ENCODE measurements at places on chromosomes 12 and 14. TPM values are rescaled to one million over a fixed set of nuclear protein-coding genes. Genes with fewer than 3 reads are reported as not detected.

EAPP gene
- total RNA-seq, result 50.6 TPM

CARMIL3 gene
- total RNA-seq, result 6.4 TPM

ADAMTS20 gene
- total RNA-seq, result not detected

TCL1B gene
- not detected for total RNA-seq

ITGB7 gene
- 8.4 TPM for total RNA-seq

ZNF385A gene
- total RNA-seq, result 106 TPM

FIGNL2 gene
- 0.40 TPM for total RNA-seq

HIP1R gene
- 181 TPM for total RNA-seq

SLCO1B3 gene
- not detected for total RNA-seq

APOF gene
- total RNA-seq, result not detected

B4GALNT1 gene
- total RNA-seq, result 0.38 TPM

GRCh38 chr12:39329876-39330275 is 113.0 kb downstream of the KIF21A start:
- no peaks in the 10 kb centered on the region for H3K27me3 ChIP-seq
- H3K4me1 ChIP-seq, result no peaks in the 10 kb centered on the region
- DNase-seq, result no peak
- no peak overlapping the region for H3K4me3 ChIP-seq
- no peak overlapping the region for H3K27ac ChIP-seq
- H3K36me3 ChIP-seq, result peaks cover 12% of the 10 kb centered on the region

DNA sequence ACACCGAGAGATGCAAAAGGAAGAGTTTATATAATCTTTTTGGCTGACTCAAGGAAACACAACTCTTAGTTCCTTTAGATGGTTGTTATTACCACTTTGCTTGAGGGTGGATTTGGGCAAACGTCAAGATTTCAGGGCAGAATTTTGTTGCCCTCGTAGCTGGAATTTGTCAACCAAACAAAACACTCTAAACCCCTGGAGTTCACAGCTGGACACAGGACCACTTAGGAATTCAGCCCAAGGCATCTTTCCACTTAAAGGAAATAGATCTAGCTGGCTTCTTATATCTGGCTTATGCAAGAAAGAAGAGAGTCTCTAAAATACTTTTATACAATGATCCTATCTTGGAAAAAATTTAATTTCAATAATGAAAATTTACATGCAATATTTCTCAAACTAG is 237.8 kb upstream of the LRIG3 start:
- no peaks in the 10 kb centered on the region for H3K4me1 ChIP-seq
- H3K27ac ChIP-seq, result no peak overlapping the region
- H3K4me3 ChIP-seq, result no peak overlapping the region
- no peaks in the 10 kb centered on the region for H3K36me3 ChIP-seq
- DNase-seq, result no peak
- no peaks in the 10 kb centered on the region for H3K27me3 ChIP-seq

DNA sequence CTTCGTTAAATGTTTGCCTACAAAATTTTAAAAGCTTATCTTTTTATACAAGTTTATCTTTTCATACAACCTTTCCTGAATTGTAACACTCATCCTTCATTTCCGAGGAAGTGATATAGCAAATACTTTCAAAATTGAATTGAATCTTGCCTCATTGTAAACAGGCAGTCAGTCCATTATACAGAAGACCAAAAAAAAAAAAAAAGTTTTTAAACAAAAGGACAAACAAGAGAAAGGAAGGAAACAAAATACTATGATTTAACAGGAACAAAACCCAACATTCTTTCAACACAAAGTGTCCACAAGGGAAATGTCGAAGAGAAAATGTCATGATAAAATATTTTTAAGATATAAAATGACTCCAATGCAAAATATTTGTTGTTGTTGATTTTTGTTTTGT is 8.5 kb downstream of the ATF7 start:
- H3K27ac ChIP-seq, result peak overlapping the region; percentile 36
- H3K36me3 ChIP-seq, result no peaks in the 10 kb centered on the region
- no peak for DNase-seq
- H3K4me1 ChIP-seq, result peaks cover 25% of the 10 kb centered on the region
- peak overlapping the region; percentile 25 for H3K4me3 ChIP-seq
- H3K27me3 ChIP-seq, result no peaks in the 10 kb centered on the region

- no peak overlapping the region for H3K4me3 ChIP-seq
- H3K4me1 ChIP-seq, result no peaks in the 10 kb centered on the region
- no peaks in the 10 kb centered on the region for H3K27me3 ChIP-seq
- H3K27ac ChIP-seq, result no peak overlapping the region
- H3K36me3 ChIP-seq, result no peaks in the 10 kb centered on the region
Observed at GRCh38 chr14:33499687-33500086, 451.2 kb downstream of the EGLN3 start.

GRCh38 chr12:85309125-85309566 is 29.1 kb downstream of the ALX1 start:
- H3K4me1 ChIP-seq, result no peaks in the 10 kb centered on the region
- H3K27me3 ChIP-seq, result peaks cover 18% of the 10 kb centered on the region
- H3K27ac ChIP-seq, result no peak overlapping the region
- H3K4me3 ChIP-seq, result no peak overlapping the region
- no peak for DNase-seq

- no peak for DNase-seq
- no peak overlapping the region for H3K4me3 ChIP-seq
- no peaks in the 10 kb centered on the region for H3K27me3 ChIP-seq
- no peaks in the 10 kb centered on the region for H3K36me3 ChIP-seq
- H3K4me1 ChIP-seq, result peaks cover 47% of the 10 kb centered on the region
Observed at GRCh38 chr12:46217541-46218321, 51.1 kb downstream of the SLC38A1 start.

DNA sequence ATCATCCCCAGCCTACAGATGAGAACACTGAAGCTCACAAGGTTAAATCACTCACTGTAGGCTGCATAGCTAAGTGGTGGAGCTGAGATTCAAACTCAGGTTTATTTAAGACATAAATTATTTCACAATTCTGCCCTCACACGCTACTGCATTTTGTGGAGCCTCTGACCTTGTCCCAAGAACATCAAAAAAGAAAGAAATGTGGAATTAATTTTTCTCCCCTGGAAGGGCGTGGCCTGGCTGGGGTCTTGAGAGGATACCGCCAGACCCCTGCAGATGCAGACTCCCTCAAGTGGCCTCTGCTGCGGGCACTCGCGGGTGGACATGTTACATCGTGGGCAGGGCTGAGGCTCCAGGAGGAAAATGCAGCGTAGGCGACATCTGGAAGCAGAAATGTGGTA is 40.6 kb downstream of the LTBP2 start:
- peaks cover 82% of the 10 kb centered on the region for H3K4me1 ChIP-seq
- no peak for DNase-seq
- peak overlapping the region; percentile 26 for H3K4me3 ChIP-seq
- peak overlapping the region; percentile 92 for H3K27ac ChIP-seq
- no peaks in the 10 kb centered on the region for H3K27me3 ChIP-seq

- no peak overlapping the region for H3K4me3 ChIP-seq
- DNase-seq, result no peak
- H3K27ac ChIP-seq, result no peak overlapping the region
- peaks cover 39% of the 10 kb centered on the region for H3K4me1 ChIP-seq
- no peaks in the 10 kb centered on the region for H3K36me3 ChIP-seq
Observed at GRCh38 chr14:54671537-54671936, 104.6 kb downstream of the SAMD4A start.

- H3K36me3 ChIP-seq, result no peaks in the 10 kb centered on the region
- H3K27ac ChIP-seq, result no peak overlapping the region
- no peaks in the 10 kb centered on the region for H3K4me1 ChIP-seq
- no peak for DNase-seq
- no peak overlapping the region for H3K4me3 ChIP-seq
- no peaks in the 10 kb centered on the region for H3K27me3 ChIP-seq
Observed at GRCh38 chr12:66035288-66035966, 95.1 kb downstream of the LLPH start.

DNA sequence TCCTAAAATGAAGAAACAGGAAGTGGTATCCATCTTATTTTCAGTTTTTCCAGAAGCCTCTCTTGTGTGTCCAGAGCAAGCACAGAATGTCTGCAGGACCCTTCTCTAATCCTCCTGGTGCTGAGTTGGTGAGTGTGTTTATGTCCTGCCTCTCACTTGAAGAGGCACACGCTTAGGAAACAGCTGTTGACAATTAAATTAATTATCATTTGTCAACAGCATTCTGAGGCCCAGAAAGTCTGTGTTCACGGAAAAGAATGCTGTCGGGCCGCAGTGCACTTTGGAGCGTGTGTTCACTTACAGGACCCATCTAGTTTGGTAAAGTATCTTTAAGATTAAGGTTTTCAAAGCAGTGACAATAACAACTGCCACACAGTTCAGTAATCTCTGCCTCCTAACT is 70.5 kb downstream of the LMNTD1 start:
- DNase-seq, result no peak
- no peaks in the 10 kb centered on the region for H3K36me3 ChIP-seq
- no peaks in the 10 kb centered on the region for H3K27me3 ChIP-seq
- H3K4me3 ChIP-seq, result no peak overlapping the region

DNA sequence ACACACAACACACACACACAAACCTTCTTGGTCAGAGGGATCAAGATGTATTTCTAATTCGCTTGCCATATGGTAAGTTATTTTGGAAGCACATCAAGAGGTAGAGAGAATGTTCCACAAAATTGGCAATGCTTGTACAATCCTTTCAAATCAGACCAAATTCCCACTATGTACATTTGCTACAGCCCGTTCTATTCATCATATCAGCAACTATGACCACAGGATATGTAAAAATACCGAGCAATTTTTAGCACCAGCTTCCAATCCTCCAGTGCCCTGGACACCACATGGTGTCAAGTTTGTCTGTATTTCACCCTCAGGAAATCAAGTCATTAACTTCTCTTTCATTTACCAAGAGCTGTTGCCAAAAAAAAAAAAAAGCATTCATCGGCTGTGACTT is 21.2 kb downstream of the TBX5 start:
- H3K27me3 ChIP-seq, result peaks cover 17% of the 10 kb centered on the region
- no peak overlapping the region for H3K27ac ChIP-seq
- DNase-seq, result no peak
- H3K36me3 ChIP-seq, result no peaks in the 10 kb centered on the region
- H3K4me1 ChIP-seq, result no peaks in the 10 kb centered on the region

- no peaks in the 10 kb centered on the region for H3K27me3 ChIP-seq
- H3K4me1 ChIP-seq, result no peaks in the 10 kb centered on the region
- no peak overlapping the region for H3K4me3 ChIP-seq
- no peaks in the 10 kb centered on the region for H3K36me3 ChIP-seq
- no peak overlapping the region for H3K27ac ChIP-seq
Observed at GRCh38 chr12:127749416-127749815, 517.6 kb upstream of the TMEM132C start.

DNA sequence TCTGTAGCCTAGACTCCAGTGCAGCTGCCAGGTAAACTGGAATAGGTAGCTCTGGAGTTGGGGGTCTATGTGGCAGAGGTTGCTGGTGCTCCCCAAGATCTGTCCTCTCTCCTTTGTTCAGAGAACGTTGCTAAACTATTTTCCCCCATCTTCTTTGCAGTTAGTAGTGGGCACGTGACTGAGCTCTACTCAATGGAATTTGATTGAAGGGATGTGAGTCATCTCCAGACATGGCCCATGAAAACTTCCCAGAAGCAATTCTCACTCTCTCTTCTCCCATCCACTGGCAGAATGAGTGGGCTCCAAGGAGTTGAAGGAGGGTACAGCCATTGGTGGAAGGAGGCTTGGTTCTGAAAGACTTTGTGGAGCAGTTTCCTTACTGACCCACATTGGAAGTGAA is 44.0 kb downstream of the PAH start:
- H3K27ac ChIP-seq, result peak overlapping the region; percentile 5
- no peak overlapping the region for H3K4me3 ChIP-seq
- DNase-seq, result no peak
- no peaks in the 10 kb centered on the region for H3K36me3 ChIP-seq

GRCh38 chr12:111997300-111997699 is 15.7 kb downstream of the TMEM116 start:
- H3K27me3 ChIP-seq, result no peaks in the 10 kb centered on the region
- H3K27ac ChIP-seq, result no peak overlapping the region
- DNase-seq, result no peak
- peaks cover 2% of the 10 kb centered on the region for H3K36me3 ChIP-seq

DNA sequence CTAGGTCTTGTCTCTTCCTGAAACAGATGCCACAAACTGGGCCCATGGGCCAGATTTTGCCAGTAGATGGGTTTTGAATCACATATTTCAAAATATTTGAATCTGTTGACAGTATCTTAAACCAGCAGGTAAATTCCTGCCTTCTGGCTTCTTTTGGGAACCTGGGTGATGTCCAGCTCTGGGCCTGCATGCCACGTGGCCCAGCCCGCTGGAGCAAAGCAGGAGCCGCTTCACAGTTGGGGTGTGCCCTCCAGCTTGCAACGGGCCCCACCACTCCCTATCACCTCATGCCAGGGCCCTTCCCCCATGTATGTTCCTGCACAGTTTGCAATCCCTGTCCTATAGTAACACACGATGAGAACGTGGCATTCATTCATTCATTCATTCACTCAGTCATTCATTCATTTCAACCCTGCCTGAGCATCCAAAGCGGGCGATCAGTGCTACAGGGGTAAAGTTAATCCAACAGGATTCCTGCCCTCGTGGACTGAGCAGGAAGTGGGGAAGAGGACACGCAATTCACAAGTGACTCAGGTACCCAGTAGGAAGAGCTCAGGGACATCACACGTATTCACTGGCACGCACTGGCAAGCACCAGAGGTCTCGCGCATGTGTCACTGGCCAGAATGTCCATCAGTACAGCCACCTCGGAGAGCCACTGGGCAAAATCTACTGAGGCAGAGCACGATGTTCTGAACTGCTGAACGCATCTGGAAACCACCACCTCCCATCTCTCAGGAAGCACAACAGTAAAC is 27.8 kb downstream of the SCARB1 start:
- no peak overlapping the region for H3K27ac ChIP-seq
- H3K27me3 ChIP-seq, result no peaks in the 10 kb centered on the region
- H3K36me3 ChIP-seq, result no peaks in the 10 kb centered on the region
- peaks cover 29% of the 10 kb centered on the region for H3K4me1 ChIP-seq

GRCh38 chr12:4116251-4117111 is 157.1 kb upstream of the CCND2 start:
- H3K4me1 ChIP-seq, result peaks cover 2% of the 10 kb centered on the region
- no peak overlapping the region for H3K27ac ChIP-seq
- no peak for DNase-seq
- peaks cover 38% of the 10 kb centered on the region for H3K27me3 ChIP-seq

- peaks cover 15% of the 10 kb centered on the region for H3K27me3 ChIP-seq
- H3K4me3 ChIP-seq, result no peak overlapping the region
- no peaks in the 10 kb centered on the region for H3K36me3 ChIP-seq
- H3K4me1 ChIP-seq, result peaks cover 8% of the 10 kb centered on the region
- H3K27ac ChIP-seq, result no peak overlapping the region
Observed at GRCh38 chr14:76350671-76351070, 25.3 kb upstream of the ESRRB start.

GRCh38 chr12:109764123-109764522 is 50.5 kb downstream of the FAM222A start:
- no peaks in the 10 kb centered on the region for H3K4me1 ChIP-seq
- H3K27ac ChIP-seq, result no peak overlapping the region
- DNase-seq, result no peak
- H3K27me3 ChIP-seq, result peaks cover under 1% of the 10 kb centered on the region
- no peak overlapping the region for H3K4me3 ChIP-seq

DNA sequence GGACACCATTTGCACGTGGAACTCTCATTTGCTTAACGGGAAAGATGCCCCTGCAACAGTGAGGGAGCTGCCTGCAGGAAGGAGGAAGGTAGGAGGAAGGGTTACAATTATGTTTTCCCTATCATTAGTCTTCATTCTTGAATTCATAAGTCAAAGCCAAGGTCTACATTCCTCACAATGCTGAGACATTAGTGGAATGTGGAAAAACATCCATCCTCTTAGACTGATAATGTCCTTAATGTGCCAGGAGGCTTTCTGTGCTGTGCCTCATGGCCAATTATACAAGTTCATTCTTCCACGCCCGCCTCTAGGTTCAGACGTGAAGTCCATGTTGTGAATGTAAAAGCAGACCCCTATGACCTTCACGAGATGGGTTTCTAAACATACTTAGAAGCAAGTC is 1212.4 kb upstream of the TMEM132C start:
- H3K4me3 ChIP-seq, result no peak overlapping the region
- no peak overlapping the region for H3K27ac ChIP-seq
- no peaks in the 10 kb centered on the region for H3K36me3 ChIP-seq
- H3K27me3 ChIP-seq, result no peaks in the 10 kb centered on the region
- no peaks in the 10 kb centered on the region for H3K4me1 ChIP-seq

Measured in suprapubic skin (tissue), 4 donors.